NCI-H1048 (cell line): ENCODE measurements at places on chromosomes 12 and 14.
A peak's percentile ranks its signal among the peaks of the same experiment; 100 is the strongest.

GRCh38 chr12:20588042-20588441, 107.1 kb upstream of the SLCO1C1 start:
- peak; percentile 85 for DNase-seq

- no peak for DNase-seq
Measured at GRCh38 chr12:56128670-56129205, 671 bp downstream of the ESYT1 start.

DNA sequence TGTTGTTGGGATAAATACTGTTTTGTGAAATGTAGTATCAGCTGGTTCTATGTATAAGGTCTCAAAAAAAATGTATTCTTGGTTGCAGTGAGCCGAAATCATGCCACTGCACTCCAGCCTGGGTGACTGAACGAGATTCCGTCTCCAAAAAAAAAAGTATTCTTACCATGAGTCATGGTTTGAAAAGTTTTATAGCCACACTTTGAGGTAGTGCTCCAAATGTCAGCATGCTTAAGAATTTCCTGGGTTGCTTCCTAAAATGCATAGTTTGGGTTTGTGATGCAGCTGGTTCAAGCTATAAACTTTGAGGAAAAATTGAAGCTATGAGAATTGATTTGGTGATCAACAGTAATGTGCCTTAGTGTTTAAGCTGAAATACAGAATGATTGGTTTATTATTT, 48.0 kb downstream of the ETNK1 start:
- no peak for DNase-seq

DNA sequence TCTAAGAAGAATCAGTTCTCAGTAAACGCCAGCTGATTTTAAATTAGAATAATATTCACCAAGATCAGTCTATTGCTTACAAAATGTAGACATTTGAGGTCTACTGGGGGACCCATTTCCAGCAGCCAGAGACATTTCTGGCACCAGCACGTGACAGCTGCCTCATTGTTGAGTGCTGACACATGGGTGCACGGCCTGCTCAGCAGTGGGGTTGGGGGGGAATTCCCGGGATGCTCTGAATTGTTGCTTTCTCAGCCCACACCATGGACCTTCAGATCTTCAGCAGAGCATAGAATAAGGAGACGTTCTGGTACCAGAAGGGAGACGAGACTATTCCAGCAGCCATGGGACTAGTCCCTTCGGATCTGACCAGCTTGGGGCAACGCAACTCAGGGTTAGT, 18.3 kb downstream of the PLEKHG7 start:
- no peak for DNase-seq

DNA sequence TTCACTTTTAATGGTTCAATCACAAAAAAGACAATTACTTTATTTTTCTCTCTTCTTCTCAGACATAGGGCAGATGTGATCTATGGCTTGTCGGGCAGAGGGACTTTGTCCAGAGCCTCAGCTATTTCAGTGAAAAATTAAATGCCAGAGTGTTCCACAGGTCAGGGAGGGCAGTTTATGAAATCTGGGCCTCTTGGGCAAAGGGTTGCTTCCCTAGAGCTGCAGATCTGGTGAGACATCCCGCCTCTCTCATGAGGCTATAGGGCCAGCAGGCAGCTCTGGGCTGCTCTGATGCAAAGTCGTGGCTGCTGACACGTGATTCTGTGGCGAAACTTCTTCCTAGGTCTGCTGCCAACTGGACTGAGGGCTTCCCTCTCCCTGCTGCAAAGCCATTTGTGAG, 6.0 kb downstream of the CLMN start:
- DNase-seq: no peak

GRCh38 chr14:40248671-40249070, 816.4 kb upstream of the FBXO33 start:
- no peak for DNase-seq
